ENCODE measurements at places on chromosomes 4 and X.

DNA sequence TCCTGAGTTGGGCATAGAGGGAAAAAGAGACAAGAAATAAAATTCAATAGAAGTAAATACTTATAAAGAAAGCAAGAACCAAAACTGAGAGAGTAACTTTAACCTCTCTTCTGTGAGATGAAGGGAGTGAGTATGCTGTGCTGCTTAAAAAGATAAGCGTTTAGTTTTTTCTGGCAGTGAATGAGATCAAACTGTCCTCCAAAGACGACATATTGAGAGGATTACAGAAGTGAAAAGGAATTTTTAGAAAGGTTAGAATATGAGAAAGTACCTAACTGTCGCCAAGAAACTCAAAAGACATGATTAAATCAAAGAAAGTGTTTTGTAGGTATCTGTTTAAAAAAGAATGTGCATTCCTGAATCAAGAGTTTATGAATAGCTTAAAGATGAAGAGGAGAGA lies 16.0 kb downstream of the GAB1 start:
- DNase-seq: no peak

GRCh38 chr4:42646013-42646784 lies 10.7 kb downstream of the ATP8A1 start:
- no peak for DNase-seq

DNA sequence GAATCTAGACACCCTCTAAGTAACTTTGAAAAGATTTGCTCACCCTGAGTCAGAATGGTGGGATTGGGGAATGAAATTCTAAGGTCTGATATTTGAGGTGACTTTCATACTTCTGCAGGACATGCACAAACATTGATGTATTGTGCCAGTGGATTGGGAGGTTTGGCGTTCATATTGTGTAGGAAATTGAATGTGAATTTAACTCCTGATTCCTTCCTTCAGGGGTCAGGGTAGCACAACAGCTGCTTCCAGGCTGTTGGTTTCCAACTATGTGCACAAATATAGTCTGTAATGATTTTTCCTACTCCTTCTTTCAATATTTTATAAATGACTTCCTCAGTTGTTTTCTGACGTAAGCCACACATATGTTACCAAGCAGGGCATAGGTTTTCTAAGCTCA lies 3.1 kb downstream of the IL1RAPL1 start:
- DNase-seq: no peak

DNA sequence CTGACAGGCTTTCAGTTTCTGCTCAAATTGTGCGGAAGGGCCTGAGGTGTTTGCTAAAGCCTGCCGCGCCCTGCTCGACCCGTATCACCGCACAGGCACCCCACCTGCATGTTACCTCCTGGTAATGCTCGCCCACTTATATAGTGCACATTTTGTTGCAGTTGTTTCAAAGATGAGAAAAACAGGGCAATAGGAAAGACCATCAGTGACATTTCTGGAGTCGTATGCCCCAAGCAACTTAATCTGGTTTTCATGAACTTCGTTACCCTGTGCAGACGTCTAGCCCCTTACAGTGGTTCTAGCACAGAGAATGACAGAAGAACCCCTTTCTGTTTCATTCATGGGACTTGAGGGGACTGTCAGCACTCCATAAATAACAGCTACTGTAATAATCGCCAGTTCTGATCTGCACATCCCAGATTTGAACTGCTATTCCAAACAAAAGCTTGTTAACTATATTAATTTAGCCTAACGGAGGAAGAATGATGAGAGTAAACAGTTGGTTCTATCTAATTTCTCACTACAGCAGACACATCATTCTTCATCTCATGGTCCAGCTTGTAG lies 940 bp upstream of the DCTD start:
- DNase-seq: no peak

DNA sequence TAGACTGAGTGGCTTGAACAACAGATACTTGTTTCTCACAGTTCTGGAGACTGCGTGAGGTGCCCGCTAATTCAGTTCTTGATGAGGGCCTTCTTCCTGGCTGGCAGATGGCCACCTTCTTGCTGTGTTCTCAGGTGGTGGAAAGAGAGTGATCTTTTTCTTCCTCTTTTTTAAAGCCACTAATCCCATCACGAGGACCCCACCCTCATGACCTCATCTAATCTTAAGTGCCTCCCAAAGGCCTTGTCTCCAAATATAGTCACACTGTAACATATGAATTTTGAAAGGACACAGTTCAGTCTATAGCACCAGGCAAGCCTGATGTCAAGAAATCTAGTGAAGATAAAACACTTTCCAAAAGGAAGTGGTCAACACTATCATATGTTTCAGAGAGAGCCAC lies 12.4 kb downstream of the VAMP7 start:
- no peak for DNase-seq
